ENCODE measurements at places on chromosomes 2 and 18.

DNA sequence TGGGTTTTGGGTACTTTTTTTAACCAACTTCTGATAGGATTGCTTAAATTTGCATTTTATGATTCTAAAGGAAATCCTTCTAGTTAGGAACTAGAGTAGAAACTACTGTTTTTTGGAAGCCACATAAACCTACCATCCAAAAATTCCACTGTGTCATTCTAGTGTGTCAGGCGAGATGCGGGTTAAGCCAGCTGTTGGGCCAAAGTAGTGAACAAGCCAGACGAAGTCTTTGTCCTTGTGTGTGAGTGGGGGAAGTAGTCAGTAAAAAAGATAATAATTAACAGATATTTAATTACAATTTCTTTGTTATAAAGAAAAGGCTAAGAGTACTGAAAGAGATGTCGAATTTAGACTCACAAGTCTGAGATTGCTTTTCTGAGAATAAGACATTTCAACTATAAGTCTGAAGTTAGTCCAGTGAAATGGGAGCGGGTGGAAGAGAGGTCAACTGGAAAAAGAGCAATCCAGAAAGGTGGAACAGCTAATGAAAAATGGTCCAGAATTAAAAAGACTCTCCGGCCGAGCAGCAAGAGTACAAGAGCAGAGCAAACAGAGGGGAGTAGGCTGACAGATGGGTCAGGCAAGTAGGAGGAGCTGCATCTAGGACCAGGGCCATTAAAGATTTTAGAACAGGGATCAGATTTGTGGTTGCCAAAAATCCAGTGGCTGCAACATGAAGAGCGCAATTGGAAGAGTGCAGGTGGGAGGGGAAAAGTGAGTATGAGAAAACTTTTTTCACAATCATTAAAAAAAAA, 1.5 kb downstream of the EPB41L5 start:
- no peak for DNase-seq

DNA sequence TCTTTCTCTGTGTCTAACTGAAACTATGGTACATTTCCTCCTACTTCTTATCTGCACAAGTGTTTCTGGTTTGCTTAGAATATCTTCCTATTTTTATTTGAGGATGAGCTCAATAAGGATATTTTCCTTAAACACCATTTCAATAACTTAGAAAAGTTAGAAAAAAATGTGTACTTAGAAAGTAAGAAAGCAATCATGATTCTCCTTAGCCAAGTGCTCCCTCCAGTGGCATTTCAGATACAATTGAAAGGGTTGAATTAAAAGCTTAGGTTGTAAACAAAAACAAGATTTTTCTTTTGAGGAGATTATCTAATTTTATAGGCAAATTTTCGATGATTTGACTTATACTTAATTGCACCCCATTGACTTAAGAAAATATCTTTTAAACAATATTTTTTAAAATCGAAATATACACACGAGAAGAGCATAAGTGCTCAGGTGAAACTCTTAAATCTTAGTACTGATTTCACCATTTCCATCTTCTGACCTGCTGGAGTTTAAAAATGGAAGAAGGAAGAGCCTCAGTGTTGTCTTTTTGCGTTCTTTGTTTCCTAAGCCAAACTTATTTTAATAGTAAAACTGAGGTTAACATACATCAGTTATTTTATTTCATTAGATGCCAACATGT, 26.9 kb downstream of the C18orf63 start:
- peak; percentile 85 for DNase-seq

GRCh38 chr2:9809448-9810088, 33.7 kb upstream of the TAF1B start:
- no peak for DNase-seq

DNA sequence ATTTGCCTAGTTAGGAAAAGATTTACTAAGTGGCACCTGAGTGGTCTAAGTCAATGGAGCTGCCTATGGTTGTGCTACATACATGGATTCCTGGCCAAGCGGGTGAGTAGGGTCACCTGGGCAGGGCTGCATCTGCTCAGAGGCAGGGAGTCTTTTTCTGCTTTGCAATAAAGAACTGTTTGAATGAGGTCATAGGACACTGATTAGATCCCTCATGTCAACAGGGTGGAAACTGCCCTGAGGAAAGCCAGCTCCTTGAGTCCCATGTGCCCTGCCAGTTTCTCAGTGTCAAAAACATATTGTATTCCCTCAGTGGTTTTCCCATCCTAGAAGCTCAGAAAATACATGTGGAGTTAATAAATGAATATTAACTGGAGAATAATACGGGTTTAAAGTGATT, 4.6 kb downstream of the LAMA3 start:
- no peak for DNase-seq

- no peak for DNase-seq
Observed at GRCh38 chr2:91974401-91975129, 2896.7 kb upstream of the TEKT4 start.

- peak; percentile 83 for DNase-seq
Observed at GRCh38 chr2:224142397-224143312, 103.6 kb upstream of the SERPINE2 start.

DNA sequence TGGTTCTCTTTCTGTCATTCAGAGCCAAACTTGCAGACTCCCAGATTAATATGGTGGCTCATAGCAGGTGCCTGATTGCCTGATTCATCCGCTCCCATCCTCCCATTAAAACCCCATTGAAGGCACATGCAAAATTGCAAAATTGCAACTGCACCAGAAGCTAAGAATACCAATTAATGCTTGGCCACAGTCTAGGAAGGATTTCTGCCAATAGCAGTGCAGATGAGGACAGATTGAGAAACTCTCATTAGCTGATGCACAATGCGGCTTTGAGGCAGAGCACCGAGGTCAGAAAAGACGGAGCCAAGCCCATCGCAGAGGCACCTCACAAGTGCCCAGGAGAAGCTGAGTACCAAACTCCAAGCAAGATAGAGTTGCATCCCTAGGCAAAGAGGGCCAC, 172.8 kb downstream of the ARL4C start:
- DNase-seq, result no peak

DNA sequence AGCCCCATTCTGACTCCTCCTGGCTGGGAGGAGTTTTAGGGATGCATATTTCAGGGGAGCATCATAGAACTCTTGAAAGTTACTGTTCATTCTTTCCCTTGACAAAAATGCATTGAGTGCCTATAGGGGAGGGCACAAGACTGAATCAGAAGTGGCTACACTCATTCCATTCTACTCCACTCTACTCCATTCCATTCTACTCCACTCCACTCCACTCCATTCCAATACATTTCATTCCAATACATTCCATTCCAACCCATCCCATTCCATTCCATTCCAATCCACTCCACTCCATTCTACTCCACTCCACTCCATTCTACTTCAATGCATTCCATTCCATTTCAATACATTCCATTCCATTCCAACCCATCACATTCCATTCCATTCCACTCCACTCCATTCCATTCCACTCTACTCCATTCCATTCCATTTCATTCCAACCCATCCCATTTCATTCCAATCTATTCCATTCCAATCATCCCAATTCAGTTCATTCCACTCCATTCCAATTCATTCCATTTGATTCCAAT, 110.8 kb downstream of the LOXHD1 start:
- DNase-seq, result no peak

DNA sequence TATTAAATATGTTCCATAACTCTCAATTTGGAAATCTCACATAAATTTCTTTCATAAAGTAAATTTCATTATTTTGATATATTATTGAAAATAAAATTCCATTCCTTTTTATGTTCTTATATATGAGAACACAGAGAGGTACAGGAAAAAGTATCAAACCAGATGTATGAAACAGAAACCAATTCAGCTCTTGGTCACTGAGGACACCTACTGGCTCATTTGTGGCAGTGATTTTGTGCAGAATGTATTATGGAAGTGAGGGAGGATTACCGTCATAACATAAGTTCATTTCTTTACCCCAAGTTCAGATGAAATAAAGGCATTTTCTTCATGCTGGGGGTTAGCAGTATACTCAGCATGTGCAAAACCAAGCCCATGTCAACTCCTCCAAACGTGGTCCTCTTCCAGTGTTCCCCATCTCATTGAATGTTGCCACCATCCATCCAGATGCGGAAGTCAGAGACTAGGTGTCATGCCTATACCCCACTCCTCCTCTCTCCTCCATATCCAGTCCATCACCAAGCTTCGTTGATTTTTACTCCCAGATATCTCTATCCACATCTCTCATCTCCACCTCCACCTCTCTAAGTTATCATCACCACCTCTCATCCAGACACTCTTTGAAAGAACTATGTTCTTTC, 41.7 kb upstream of the MALL start:
- DNase-seq, result peak; percentile 89

- DNase-seq, result no peak
Observed at GRCh38 chr2:18218160-18218933, 339.9 kb downstream of the KCNS3 start.

GRCh38 chr2:195697681-195698220, 40.7 kb downstream of the SLC39A10 start:
- no peak for DNase-seq

- no peak for DNase-seq
Observed at GRCh38 chr2:179857236-179857635, 4.2 kb downstream of the ZNF385B start.

DNA sequence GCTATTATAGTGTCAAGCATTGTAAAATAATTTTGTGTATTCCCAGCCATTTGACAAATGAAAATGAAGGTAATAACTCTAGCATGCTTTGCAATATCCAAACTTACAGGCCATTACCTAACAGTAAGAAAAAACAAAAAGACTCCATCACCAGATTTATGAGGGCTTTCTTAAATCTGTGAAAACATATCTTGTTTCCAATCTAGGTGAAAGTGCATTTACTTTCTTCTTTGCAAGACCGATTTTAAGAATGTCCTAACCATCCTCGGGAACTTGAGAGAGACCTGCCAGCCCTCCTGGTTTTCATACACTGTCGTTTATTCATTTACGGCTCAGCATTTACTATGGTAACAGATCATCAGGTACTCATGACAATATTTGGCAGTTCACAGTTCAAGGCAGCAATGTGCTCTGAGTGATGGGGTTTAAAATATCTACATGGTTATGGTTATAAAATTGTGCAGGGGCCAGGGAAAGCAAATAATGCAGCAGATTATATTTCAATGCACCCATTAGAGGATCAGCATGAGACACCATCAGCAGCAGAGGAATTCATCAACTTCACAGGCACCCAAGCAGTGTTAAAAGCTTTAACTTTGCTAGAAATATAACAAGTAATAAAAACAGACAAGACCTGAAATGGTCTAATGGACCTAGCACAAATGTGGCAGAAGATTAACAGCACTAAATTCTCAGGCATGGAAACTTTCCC, 34.4 kb upstream of the PARD3B start:
- no peak for DNase-seq

DNA sequence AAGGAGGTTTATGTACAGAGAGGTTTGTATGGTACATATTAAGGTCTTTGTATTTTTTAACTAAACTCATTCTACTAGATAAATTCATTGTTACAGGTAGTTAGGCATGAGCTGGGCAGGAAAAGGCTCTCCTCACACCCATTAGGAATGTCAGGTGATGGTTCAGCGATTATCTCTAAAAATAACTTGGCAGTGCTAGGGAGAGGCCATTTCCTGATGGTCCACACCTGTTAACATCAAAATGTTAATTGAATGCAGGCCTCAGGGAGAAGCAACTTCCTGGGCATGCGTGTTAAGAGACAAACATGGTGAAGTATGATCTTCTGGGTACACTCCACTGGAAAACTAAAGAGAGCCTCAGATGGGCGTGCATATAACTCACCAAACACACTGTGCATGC, 73.6 kb downstream of the ARL6IP6 start:
- no peak for DNase-seq

GRCh38 chr2:197982565-197982964, 178.2 kb downstream of the PLCL1 start:
- DNase-seq, result no peak

DNA sequence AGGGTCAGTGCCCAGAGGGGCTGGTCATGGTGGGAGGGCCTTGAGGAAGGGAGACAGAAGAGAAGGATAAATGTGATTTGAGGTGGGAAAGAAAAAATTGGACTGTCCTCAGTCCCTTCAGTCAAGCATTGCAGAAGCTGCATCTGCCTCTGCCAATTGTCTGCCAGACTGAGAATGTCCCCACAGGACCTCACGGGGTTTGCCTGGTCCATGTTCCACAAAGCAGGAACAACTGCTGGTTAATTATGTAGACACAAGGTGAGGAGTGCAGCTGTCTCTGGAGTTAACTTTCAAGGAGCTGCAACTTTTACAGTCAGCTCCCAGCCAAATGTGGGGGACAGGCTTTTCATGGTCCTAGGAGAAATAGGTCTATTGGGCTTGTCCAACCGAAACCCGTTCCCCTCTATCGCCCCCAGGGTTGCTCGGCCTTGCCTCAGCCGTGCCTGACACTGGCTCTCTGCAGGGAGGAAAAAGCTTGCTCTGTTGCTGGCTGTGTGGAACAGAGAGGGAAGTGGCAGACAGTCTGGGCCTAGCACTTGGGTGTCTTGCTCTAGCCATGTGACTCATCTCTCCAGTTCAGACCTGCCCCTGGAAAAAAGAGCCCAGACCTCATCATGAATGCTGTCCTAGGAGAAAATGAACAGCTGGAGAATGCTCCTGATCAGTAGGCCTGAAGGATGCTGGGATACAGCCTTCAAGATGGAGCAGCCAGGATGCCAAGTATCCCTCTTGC, 31.1 kb upstream of the PAX8 start:
- DNase-seq, result peak; percentile 18

DNA sequence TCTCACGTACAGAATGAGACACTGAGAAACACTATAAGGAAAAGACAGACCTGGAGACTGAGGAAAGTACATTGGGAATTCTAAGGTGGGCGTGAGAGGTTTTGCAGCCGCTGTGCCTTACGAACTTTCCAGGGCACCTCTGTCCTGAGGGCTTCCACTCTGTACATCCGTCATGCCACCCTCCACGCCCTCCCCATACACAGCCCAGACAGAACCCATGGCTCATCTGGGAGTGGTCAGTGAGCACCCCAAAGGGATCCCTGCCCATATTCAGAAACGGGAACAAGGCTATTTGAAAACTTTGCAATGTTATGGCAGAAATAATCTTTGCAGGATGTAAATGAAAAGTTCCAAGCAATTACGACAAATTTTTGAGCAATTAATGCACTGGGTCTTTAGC, 95.4 kb upstream of the ZNF532 start:
- no peak for DNase-seq

- DNase-seq, result no peak
Observed at GRCh38 chr18:21741312-21741561, 645 bp downstream of the MIB1 start.

DNA sequence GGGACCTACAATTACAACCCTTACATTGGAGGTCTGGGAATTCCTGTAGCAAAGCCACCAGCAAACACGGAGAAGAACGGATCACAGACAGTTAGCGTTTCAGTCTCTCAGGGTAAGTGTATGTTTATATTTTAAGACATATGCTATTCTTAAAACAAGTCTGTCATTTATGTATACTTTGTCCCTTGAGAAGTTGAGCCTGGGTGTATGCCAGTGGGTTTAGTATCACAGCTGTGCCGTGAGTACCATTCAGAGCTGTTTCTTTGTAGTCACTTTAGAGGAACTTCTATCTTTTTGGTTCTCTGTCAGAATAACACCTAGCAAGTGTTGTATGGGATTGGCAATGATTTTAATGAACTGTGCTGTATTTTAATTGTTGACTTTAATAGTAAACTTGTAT, 125.6 kb downstream of the BIRC6 start:
- no peak for DNase-seq

DNA sequence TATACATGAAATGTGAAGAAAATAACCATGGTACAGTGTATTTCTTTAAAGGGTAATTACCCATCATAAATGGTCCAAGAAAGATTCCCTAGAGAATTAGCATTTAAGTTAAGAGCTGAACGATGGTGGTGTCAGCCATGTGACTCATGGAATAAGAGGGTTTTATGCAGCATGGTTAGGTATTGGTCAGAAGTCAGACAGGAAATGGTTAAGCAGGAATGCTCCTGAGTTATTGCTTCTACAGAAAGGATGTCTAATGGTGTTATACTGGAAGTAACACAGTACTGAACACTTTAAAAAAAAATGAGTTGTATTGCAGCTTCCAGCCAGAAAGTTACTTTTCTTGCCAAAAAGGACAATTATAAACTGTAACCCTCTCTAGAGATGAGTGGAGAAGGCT, 72.7 kb upstream of the UBE2E3 start:
- peak; percentile 11 for DNase-seq

All from cardiac fibroblast (primary cell).